Effector CD8-positive, alpha-beta T cell (primary cell): ENCODE measurements at places on chromosomes 11 and 22.
A peak's percentile ranks its signal among the peaks of the same experiment; 100 is the strongest.

- no peak for DNase-seq
Measured at GRCh38 chr11:130526846-130527245, 78.4 kb downstream of the ADAMTS15 start.

DNA sequence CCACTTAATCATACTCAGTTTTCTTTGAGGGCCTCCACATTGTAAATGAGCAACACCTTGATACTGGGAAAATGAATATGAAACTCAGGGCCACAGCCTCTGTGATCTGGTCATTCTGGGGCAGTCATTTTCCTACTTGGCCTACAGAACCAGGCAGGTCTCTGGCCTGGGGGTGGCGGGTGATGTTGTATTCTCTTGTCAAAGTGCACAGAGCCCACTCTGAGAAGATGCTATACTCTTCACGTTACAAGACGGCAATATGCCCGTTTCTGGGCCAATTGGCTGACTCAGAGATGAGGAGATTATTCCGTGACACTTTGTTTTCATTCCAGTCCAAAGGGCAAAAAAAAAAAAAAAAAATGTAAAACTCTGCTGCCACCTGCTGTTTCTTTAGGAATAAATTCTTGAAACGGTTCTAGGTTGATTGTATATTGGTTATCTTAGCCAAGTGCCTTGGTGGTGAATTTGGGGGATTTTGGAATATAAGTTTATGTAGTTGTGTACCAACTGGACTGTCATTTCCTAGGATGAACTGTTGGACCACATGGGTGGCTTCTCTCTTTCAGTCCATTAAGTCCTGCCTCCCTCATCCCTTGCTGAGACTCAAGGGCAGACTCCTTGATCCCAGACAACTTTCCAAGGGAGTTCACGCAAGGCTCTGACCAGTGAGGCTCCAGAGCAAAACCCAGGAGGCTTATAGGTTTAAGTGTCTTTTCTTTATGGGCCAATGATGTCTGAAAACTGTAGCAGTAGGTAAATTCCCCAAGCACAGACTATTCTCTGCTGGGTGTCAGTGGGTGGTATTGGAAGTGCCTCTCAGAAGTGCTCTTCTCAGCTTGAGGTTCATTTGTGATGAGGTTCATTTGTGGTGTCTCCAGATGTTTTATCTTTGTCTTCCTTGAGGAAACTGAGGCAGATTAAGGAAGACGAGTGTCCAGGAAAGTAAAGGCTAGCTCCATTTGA lies 18.2 kb downstream of the ADM start:
- no peak for DNase-seq

DNA sequence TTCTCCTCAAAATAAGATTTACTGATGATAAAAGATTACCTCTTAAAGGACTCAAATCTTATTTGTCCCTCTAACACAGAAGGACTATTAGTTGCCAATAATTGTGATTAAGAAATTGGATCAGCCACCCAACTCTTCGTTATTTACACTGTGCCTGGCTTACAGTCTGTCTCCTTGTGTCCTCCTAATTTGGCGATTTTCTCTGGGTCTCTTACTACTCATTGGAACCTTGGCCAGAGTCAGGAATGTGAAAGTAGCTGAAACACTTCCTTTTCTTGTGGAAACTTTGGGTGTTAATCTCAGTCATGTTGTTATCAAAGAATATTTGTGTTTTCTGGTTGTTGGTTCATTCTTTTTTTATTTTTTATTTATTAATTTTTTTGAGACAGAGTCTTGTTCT lies 83.2 kb downstream of the TEAD1 start:
- DNase-seq: no peak

GRCh38 chr22:37249986-37250385 lies 5.9 kb upstream of the RAC2 start:
- DNase-seq: no peak

DNA sequence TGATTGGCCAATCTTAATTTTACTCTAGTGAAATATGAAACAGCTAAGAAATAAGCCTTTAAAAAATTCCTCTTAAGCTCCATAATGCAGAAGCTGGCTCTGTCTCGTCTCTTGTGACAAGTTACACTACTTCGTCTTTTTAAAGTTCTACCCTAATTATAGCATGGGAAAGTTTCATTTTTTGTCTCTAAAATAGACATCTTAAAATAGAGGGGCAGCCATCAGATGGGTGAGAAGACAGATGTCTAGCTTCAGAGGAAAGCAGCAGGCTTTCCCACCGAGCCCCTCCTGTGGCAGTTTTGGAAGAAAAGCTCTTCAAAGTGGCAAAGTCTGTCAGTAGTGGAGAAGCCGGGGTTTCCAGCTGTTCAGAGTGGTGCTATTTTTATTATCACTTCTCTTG lies 39.5 kb downstream of the XRRA1 start:
- no peak for DNase-seq

DNA sequence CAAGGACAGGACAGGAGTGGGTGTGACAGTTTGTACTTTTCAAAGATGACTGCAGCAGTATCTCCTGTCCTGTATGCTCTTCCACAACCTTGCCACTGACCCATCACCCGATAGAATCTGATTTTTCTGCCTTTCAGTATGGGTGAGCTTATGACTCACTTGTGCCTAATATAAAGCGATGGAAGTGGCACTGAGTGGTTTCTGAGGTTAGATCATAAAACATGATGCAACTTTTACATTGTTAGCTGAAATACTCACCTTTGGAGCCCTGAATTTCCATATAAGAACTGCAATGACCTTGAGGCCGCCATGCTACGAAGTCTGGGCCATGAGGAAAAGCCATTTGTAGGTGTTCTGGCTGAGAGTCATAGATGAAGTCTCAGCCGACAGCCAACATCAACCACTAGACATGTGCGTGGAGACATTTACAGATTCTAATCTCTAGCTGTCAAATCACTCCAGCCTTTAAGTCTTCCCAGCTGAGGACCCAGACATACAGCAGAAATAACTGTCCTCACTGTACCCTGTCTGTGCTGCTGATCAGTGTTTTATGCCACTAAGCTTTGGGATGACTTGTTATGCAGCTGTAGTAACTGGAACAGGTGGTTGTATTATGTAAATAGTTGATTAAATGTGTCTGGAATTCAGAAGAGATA lies 105.9 kb upstream of the ARHGAP20 start:
- no peak for DNase-seq

GRCh38 chr11:116513894-116514293 lies 258.9 kb downstream of the BUD13 start:
- no peak for DNase-seq

GRCh38 chr11:105609341-105609781 lies 512 bp upstream of the GRIA4 start:
- no peak for DNase-seq

- no peak for DNase-seq
Measured at GRCh38 chr11:126519764-126520734, 164.6 kb downstream of the ST3GAL4 start.

GRCh38 chr11:69746752-69747742 lies 28.1 kb downstream of the FGF4 start:
- no peak for DNase-seq

- peak; percentile 33 for DNase-seq
Measured at GRCh38 chr22:38505541-38506117, 482 bp downstream of the DDX17 start.

- no peak for DNase-seq
Measured at GRCh38 chr22:41075946-41076345, 16.4 kb upstream of the EP300 start.

- DNase-seq: no peak
Measured at GRCh38 chr11:76863196-76863777, 2.6 kb downstream of the ACER3 start.

DNA sequence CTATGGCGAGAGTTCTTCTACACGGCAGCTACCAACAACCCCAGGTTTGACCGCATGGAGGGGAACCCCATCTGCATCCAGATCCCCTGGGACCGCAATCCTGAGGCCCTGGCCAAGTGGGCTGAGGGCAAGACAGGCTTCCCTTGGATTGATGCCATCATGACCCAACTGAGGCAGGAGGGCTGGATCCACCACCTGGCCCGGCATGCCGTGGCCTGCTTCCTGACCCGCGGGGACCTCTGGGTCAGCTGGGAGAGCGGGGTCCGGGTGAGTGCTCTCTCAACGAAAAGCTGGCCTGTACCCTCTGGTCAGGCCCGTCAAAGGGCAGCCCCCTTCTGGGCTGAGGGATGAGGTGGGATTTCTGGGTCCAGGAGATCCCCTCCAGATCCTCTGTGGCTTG lies 15.9 kb upstream of the MAPK8IP1 start:
- DNase-seq: no peak
